ENCODE measurements at places on chromosomes 1 and 21. TPM values are rescaled to one million over a fixed set of nuclear protein-coding genes. Genes with fewer than 3 reads are reported as not detected.

DNA sequence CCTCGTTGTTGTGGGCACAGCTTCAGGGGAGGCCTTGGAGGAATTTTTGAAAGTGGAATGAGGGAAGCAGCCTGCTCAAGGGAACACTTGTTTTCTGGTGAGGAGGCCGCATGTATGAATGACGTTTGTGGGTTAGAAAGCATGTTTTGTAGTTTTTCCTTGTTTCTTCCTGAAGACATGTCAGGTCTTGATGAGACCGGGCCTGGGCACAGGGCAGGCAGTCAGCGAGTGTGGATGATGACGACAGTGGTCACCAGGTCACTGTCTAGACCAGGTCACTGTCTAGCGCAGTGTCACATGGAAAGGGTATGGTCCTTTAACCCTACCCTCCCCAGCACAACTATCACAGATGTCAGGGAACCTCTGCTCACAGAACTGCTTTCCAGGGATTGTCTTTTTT is 7.3 kb downstream of the PSEN2 start:
- no peak for DNase-seq

DNA sequence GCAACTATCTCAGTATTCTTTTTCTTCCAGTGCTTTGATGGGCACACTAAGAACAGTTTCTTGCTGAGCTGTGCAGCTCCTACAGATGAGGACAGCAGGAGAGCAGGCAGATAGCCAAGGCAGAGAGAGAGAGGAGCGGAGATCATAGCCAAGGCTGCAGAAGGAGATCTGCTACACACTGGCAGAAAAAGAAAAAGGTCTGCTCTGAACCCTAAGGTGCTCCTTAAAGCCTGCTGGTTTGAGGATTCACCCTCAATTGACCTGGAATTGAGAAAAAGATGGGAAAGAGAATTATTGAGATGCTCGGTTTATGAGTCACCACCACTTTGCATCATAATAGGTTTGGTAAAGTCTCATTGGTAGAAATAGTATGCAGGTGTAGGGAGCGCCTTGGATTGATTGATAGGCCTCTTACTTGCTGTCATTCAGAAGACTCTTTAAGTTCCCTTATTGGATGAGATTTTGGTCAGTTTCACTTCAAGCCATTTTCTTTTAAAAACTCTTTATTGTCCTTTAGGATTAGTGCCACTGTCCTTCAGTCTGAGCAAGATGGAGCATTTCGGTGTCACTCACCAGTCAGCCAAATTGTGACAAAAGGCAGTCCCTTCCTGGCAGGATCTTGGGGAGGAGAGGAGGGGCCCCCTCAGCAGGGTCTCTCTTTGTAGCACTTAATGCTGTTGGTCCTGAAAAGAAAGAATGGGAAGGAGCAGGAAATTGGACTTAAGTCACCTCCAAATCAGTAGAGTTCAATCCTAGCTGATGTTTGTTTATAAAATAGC is 685.0 kb downstream of the ADGRL2 start:
- peak; percentile 15 for DNase-seq

GRCh38 chr1:71921935-71922559 is 360.3 kb downstream of the NEGR1 start:
- no peak for DNase-seq

GRCh38 chr1:174580801-174581200 is 133.0 kb downstream of the GPR52 start:
- DNase-seq = no peak

Gene HIVEP3
- 0.69 TPM for total RNA-seq

All from H1 (cell line).